ENCODE measurements at places on chromosomes 7 and 10. TPM values are rescaled to one million over a fixed set of nuclear protein-coding genes. Genes with fewer than 3 reads are reported as not detected.

DNA sequence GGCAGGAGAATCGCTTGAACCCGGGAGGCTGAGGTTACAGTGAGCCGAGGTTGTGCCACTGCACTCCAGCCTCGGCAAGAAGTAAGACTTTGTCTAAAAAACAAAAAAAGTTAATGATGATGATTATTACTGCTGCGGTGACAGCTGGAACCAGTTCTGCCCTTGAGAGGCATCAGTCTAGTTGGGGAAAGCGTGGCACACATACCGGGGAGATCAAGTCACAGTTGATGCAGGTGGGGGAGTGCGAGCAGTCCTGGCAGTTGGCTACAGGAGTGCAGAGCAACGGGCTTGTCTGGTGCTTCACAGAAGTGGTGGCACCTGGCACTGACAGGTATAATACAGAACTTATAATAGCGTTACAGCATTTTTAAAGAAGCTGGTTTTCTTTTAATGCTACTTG is 173.0 kb downstream of the ARHGAP21 start:
- peaks cover 4% of the 10 kb centered on the region for H3K36me3 ChIP-seq
- H3K4me3 ChIP-seq, result no peak overlapping the region
- no peak for DNase-seq

DNA sequence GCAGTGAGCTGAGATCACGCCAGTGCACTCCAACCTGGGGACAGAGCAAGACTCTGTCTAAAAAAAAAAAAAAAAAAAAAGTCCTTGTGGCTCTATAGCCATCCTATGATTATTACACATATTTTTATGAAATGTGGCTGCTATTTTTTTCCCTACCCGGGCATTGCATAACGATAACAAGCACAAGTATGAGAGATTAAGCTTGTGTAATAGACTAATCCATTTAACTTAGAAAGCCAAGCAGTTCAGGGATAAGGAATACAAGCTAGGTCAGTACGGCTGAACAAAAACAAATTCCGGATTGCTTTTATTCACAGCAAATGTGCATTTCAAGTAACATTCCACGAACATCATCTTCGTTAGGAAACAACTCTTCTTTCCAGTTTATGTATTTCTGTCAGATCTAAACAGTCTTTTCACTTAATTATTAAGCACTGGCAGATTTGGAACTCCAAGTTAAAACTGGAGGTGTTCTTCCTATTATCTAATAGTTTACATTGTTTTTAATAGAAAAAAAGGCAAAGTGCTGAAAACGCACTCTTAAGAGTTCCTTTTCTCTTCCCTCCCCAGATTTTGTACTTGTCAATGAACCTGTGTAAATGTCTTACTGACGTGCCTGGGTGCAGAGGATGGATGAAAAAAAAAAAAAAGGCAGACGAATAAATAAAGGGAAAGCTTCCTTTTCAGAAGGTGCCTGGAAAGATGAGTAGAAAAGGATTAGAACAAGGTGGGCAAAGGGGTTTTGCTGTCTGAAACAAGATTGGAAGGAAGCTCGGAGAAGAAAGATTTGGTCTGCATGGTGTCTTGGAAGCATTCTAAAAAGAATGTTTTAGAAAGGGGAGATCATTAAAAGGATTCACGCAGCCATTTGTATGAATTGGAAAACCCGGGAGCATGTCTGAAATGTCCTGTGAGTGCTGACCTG is 81.1 kb downstream of the PRTFDC1 start:
- H3K36me3 ChIP-seq, result no peaks in the 10 kb centered on the region
- DNase-seq, result no peak
- H3K27me3 ChIP-seq, result no peaks in the 10 kb centered on the region
- H3K4me3 ChIP-seq, result no peak overlapping the region
- peaks cover 9% of the 10 kb centered on the region for H3K4me1 ChIP-seq

GRCh38 chr10:33414841-33415240 is 80.4 kb upstream of the NRP1 start:
- H3K4me3 ChIP-seq, result no peak overlapping the region
- no peaks in the 10 kb centered on the region for H3K36me3 ChIP-seq
- no peak overlapping the region for H3K27ac ChIP-seq
- no peaks in the 10 kb centered on the region for H3K4me1 ChIP-seq
- no peaks in the 10 kb centered on the region for H3K27me3 ChIP-seq
- DNase-seq, result no peak

DNA sequence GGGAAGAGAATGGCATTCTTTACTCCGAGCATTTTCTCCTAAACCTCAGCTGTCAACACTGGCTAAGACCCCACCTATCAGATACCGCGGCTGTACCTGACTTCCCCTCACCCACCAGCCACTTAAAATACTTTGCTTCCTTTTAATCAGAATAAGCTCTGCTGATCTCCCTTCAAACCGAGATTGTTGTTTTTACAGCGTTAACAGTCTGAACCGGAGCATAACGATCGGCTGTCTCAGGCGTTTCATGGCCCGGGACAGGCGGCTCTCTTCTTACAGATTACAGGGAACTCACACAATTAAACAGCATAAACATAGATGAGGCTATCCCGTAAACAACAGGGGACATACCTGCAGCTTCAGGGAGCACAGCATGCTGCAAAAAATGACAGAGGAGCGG is 174.3 kb upstream of the RNF32 start:
- H3K27me3 ChIP-seq, result peaks cover 6% of the 10 kb centered on the region
- H3K4me3 ChIP-seq, result no peak overlapping the region
- H3K4me1 ChIP-seq, result no peaks in the 10 kb centered on the region
- H3K27ac ChIP-seq, result no peak overlapping the region
- DNase-seq, result no peak

DNA sequence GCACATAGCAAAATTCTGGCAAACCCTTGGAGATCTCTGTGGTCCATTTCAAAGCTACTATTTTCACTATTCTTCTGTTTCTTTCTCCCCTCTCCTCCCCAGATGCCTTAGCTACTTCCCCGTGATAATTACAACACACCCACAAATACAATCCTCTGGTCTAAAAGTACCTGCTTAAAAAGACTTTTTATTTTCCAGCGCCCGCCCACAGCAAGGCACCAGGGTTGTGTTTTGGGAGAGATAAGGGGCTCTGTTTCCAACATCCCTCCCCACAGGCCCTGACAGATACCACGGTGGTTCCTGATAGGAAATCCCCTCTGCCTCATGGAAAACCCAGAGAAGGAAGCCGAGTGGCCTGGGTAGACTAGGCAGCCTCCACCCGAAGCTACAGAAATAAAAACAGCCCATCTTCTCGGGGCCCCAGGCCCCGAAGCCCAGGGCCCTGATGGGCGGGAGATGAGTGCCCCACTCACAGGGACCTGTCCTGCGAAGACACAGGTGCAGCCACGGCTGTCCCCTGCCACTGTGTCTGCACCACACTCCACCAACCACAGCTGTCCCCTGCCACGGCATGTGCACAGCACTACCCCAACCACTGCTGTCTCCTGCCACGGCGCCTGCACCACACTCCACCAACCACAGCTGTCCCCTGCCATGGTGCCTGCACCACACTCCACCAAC is 19.7 kb downstream of the CALML5 start:
- no peak overlapping the region for H3K4me3 ChIP-seq
- no peaks in the 10 kb centered on the region for H3K36me3 ChIP-seq
- peak overlapping the region; percentile 7 for H3K27ac ChIP-seq
- DNase-seq, result no peak

DNA sequence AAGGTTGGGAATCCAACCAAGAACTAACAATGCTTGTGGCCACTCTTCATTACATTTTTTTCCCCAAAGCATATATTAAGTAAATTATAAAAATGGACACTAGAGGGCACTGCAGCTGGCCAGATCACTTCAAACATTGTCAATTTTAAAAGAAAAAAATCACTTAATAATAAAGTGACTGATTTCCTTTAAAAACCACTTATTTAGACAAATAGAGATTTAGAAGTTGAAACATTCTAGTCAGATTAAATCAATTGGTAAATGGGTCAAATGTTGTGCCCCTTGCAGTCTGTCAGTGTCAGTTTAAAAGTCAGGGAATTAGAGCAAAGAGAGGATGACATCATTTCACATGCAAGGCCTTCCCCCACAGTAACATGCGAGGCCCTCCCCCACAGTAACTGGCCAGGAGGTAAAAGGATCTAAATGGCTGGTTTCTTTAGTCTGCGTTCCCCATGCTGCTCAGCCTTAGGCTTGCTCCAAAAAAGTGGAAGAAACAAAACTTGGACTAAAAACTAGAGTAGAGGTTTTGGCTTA is 177.9 kb downstream of the SKAP2 start:
- peak overlapping the region; percentile 79 for H3K27ac ChIP-seq
- peaks cover 6% of the 10 kb centered on the region for H3K4me1 ChIP-seq
- peak; percentile 98 for DNase-seq
- no peaks in the 10 kb centered on the region for H3K27me3 ChIP-seq
- no peak overlapping the region for H3K4me3 ChIP-seq

GRCh38 chr10:89360157-89360556 is 17.7 kb upstream of the IFIT1B start:
- no peak overlapping the region for H3K4me3 ChIP-seq
- H3K36me3 ChIP-seq, result no peaks in the 10 kb centered on the region
- H3K27ac ChIP-seq, result no peak overlapping the region
- no peaks in the 10 kb centered on the region for H3K27me3 ChIP-seq
- peaks cover 5% of the 10 kb centered on the region for H3K4me1 ChIP-seq

DNA sequence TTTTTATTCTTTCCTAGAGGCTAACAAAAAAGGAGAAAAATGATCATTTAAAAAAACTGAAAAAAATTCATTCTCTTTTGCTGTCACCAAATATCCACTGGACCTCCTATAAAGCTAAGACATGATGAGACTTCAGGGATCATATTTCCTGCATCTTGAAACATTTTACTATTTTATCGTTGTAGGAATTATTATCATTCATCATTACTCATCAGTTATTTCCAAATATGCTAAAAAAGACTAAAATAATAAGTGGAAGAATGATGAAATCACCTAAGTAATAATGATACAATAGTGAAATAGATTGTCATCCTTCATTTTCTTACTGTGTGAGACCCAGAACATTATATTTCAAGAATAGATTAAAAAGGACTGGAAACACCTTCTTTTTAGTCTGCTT is 28.3 kb downstream of the TAF3 start:
- H3K27me3 ChIP-seq, result no peaks in the 10 kb centered on the region
- no peaks in the 10 kb centered on the region for H3K4me1 ChIP-seq
- no peaks in the 10 kb centered on the region for H3K36me3 ChIP-seq
- no peak overlapping the region for H3K4me3 ChIP-seq

GNG11 gene
- total RNA-seq, result 34.5 TPM

PNLIPRP2 gene
- 0.49 TPM for total RNA-seq

SOSTDC1 gene
- 19.8 TPM for total RNA-seq

CHRM2 gene
- total RNA-seq, result 0.18 TPM

COL1A2 gene
- 5,114 TPM for total RNA-seq

Measured in muscle of leg (tissue), 16 donors.